Activated CD4-positive, alpha-beta memory T cell treated with anti-CD3 and anti-CD28 coated beads for 36 hours (primary cell): ENCODE measurements at places on chromosomes 11 and 22. TPM values are rescaled to one million over a fixed set of nuclear protein-coding genes. Genes with fewer than 3 reads are reported as not detected.

The GGT5 gene
- total RNA-seq = not detected

The OR6A2 gene
- total RNA-seq = not detected

The ZP1 gene
- total RNA-seq = not detected

DNA sequence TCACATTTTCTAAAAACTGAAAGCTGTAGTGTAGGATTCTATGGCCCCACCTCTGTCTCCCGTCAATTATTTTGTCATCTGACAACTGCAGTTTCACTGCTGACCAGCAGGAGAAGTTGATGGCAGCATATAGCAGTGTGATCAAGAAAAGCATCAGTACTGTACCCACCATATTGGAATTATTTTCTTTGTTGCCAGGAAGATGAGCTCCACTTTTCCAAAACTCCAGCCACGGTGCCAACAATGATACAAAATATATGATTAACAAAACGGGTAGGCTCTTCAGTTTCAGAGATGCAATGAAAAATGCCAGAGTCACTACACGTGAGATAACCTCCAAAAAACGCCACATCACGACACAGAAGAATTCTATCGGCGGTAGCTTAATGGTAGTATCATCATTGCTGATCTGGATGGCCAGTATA is 41.3 kb downstream of the XKR3 start:
- H3K27me3 ChIP-seq = peaks cover 11% of the 10 kb centered on the region
- DNase-seq = no peak
- H3K36me3 ChIP-seq = no peaks in the 10 kb centered on the region
- H3K4me1 ChIP-seq = no peaks in the 10 kb centered on the region
- H3K27ac ChIP-seq = no peak overlapping the region
- no peak overlapping the region for H3K4me3 ChIP-seq

The HTR3A gene
- total RNA-seq = not detected

DNA sequence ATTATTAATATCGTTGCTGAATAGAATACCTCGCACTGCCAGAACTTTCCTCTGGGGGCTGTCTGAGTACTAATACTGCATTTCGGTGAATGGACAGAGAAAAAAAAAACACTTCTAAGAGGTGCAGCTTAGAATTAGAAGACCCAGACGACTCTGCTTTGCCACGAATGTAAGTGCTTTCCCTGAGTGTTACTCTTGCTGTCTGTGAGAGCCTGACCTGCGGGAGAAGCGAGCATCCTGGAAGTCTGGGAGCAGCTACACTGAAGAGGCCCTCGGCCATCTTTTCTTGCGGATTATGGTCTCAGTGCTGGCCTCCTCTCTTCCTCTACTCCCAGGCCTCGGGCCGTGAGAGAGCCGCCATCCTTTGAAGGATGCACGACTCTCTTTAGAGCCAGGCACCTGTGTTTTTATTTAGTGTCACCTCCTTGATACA is 94.9 kb downstream of the SCN3B start:
- no peak overlapping the region for H3K4me3 ChIP-seq
- H3K36me3 ChIP-seq = peaks cover 5% of the 10 kb centered on the region
- H3K4me1 ChIP-seq = peaks cover 9% of the 10 kb centered on the region
- no peaks in the 10 kb centered on the region for H3K27me3 ChIP-seq
- no peak overlapping the region for H3K27ac ChIP-seq

The CEP126 gene
- total RNA-seq = 1.1 TPM

DNA sequence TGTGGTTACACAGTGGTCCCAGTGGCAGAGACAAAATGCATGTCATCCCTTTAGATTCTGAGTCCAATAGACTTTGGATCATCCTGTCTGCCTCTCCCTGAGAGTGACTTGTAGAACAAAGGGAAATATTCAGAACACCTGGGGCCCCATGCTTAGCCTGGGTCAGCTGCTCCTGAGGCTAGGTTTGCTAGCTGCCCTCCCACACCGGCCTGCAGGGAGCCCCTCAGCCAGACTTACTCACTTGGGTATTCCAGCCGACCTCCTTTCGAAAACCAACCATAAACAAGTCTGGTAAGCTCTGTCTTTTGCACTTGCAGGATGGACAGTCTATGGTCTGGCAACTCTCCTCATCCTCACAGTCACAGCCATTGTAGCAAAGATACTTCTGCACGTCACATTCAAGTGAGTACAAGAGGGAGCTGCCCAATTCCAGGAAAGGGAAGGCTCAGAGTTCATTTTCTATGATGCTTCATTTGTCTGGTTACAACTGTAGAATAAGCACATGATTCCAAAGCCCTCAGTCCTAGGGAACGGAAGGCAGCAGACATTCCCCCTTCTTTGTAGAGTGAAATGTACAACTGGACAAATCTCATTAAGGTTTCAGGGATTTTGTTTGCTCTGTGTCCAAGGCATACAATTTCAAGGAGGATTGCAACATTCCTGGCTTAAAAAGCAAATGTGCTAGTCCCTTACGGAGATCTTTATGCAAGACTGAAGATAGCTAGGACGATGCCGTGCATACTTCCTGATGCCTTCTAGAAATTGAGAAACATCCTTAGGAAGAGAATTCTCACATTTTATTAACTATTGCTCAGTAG is 65.5 kb upstream of the EMID1 start:
- no peak overlapping the region for H3K27ac ChIP-seq
- no peak overlapping the region for H3K4me3 ChIP-seq
- no peaks in the 10 kb centered on the region for H3K36me3 ChIP-seq
- H3K27me3 ChIP-seq = peaks cover 9% of the 10 kb centered on the region
- no peaks in the 10 kb centered on the region for H3K4me1 ChIP-seq
- no peak for DNase-seq

The MCHR1 gene
- total RNA-seq = not detected

The AIFM3 gene
- total RNA-seq = not detected

The INS gene
- not detected for total RNA-seq

GRCh38 chr11:124837491-124837856 is 27.8 kb upstream of the ROBO3 start:
- H3K27me3 ChIP-seq = peaks cover 49% of the 10 kb centered on the region
- no peak overlapping the region for H3K4me3 ChIP-seq

- H3K4me3 ChIP-seq = no peak overlapping the region
- H3K4me1 ChIP-seq = peaks cover 16% of the 10 kb centered on the region
- H3K27ac ChIP-seq = no peak overlapping the region
- no peaks in the 10 kb centered on the region for H3K27me3 ChIP-seq
These were observed 5.6 kb downstream of the DUSP18 start for GRCh38 chr22:30662040-30662439.

The ADORA2A gene
- 33.0 TPM for total RNA-seq

The PYGM gene
- 1.6 TPM for total RNA-seq

DNA sequence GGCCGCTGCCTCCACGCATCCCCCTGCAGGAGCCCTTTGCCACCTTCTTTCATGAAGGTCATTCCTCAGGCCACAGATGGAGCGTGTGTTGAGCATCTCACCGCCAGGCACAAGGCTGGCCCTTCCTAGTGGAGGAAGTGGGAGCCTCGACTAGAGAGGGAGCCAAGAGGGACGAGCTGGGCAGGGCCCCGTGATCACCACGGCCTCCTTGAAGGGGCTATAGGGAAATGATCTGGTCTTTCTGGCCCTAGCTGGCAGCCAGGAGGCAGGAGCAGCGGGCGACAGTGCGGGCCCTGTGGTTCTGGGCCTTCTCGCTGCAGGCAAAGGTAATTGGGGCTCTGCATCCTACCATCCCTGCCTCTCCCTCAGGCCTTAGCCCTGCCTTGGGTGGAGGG is 49.1 kb downstream of the PISD start:
- peaks cover 47% of the 10 kb centered on the region for H3K36me3 ChIP-seq
- no peak overlapping the region for H3K27ac ChIP-seq
- peaks cover 25% of the 10 kb centered on the region for H3K4me1 ChIP-seq
- no peak overlapping the region for H3K4me3 ChIP-seq
- H3K27me3 ChIP-seq = no peaks in the 10 kb centered on the region

GRCh38 chr11:30310623-30311022 is 12.3 kb upstream of the ARL14EP start:
- peaks cover 1% of the 10 kb centered on the region for H3K36me3 ChIP-seq
- no peak for DNase-seq
- H3K27ac ChIP-seq = no peak overlapping the region
- H3K4me3 ChIP-seq = no peak overlapping the region

DNA sequence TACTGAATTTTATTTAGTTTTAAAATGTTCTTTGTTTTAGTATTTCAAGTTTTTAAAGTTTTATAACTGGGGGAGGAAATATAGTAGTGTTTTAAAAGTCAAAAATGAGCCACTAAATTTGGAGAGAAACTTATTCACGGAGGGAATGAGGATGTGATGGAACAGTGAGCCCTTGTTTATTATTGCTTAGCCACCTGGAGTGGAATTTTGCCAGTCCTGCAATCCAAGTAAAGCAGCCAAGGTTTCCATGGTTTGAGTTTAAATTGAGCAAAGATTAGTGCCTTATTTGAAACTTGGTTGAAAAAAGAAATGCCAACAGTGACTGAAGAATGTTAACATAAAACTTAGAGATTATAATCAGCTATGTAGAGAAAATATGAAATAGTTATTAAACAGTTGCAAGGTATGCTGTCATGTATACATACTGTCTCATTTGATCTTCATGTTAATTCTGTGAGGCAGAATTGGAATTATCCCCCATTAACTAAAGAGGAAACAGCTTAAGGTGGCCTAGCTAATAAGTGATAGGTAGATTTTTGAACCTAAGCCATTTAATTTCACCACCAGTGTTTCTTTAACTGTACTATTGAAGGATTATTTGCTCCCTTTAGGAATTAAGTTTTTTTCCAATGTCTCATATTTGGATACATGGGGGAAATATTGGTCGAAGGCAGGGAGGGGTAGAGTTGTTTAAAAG is 36.4 kb downstream of the SWAP70 start:
- H3K27me3 ChIP-seq = no peaks in the 10 kb centered on the region
- peaks cover 6% of the 10 kb centered on the region for H3K36me3 ChIP-seq
- no peak overlapping the region for H3K27ac ChIP-seq
- DNase-seq = no peak
- H3K4me1 ChIP-seq = peaks cover 20% of the 10 kb centered on the region

GRCh38 chr22:24165673-24166072 is 15.6 kb upstream of the SUSD2 start:
- DNase-seq = no peak
- no peaks in the 10 kb centered on the region for H3K27me3 ChIP-seq
- H3K27ac ChIP-seq = peak overlapping the region; percentile 28
- no peaks in the 10 kb centered on the region for H3K4me1 ChIP-seq
- H3K4me3 ChIP-seq = no peak overlapping the region

DNA sequence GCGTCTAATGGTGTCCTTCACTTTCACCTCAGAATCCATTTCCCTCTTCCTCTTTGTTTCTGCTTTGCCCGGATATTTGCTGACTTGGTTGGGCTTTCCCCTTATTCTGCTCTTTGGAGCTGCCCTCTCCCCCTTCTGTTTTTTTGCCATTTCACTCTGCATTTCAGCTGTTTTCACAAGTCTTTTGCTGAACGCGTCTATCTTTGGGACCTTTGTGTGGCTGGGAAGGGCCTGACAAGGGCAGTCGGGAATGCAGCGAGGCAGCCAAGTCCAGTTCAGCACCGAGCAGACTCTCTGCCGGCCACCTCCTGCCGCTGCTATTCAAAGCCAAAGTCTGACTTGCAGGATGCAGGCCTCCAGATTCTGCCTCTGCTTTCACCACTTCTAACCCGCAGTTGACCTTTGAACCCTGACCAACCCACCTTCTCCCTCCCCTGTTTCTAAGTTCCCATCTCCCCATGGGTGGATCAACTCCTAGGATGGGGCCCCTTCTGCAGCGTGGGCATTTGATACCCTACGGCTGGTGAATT is 38.2 kb downstream of the FEZ1 start:
- H3K4me3 ChIP-seq = no peak overlapping the region
- DNase-seq = no peak
- no peaks in the 10 kb centered on the region for H3K36me3 ChIP-seq
- H3K27ac ChIP-seq = no peak overlapping the region

DNA sequence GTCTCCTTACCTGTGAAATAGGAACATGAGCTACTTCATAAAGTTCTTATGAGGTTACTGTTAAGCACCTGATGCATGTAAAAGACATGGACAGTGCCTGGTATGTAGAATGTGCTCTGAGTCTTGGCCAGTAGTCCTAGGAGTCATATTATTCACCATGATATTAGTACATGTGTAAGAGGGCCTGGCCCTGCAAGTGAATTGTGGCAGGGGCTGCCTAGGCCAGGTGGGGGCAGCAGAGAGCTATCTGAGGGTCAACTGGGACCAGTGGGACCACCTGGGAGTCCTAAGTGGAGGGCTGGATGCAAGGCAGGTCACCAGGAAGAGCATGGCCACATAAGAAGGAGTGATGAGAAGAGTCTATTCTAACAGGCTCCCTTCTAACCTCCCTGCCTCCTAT is 529.5 kb downstream of the SOX6 start:
- peak; percentile 35 for DNase-seq
- no peak overlapping the region for H3K27ac ChIP-seq
- H3K4me3 ChIP-seq = no peak overlapping the region

The SMIM35 gene
- 0.22 TPM for total RNA-seq
